NCI-H2029 (cell line): ENCODE measurements at places on chromosomes 3 and 15.
A peak's percentile ranks its signal among the peaks of the same experiment; 100 is the strongest.

GRCh38 chr3:124298301-124298700, 306.4 kb upstream of the ROPN1 start:
- DNase-seq = no peak

GRCh38 chr3:57252404-57252803, 24.9 kb downstream of the APPL1 start:
- no peak for DNase-seq

DNA sequence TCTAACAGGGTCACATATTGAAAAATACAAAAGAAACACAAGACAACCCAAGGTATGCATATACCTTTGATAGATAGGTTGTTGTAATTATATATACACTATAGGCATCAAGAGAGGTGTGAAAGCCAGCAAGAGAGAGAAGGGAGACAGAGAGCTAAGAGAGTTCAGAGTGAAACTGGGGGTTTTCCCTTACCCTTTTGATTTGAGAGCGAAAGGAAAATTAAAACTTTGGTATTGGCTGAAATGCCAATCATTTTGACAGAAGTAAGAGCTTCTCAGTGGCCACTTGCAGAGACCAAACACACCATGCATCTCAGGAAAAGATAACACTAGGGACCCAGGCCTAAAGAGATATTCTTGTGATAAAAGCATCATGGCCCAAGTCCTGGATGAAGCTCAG, 183.6 kb downstream of the SHOX2 start:
- DNase-seq = no peak

- DNase-seq = no peak
Measured at GRCh38 chr3:78022232-78022631, 982.3 kb downstream of the ROBO2 start.

DNA sequence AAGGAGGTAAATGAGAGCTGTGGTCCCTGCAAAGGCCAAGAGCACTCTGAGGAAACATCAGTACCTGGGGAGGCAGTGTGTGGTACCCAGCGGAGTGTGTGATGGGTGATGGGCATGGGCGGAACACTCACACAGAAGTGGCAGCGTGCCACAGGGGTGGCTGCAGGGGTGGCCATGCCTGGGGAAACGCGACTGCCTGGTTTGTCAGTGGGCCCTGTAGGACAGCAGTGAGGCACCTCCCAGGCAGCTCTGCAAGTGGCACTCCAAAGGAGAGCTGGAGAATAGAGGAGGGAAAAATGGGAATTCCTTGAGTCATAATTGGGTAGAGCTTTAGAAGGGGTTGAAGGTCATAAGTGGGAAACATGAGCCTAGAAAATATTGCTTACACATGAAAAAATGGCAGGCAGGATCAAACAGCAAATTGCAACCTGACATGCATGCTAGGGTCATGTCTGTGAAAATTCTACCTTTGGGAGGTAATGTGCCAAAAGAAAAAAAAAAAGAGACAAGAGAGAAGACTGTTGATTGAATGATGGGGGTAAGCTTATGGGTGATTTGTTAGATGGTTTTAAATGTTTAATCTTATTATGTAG, 138.4 kb downstream of the RPLP1 start:
- peak; percentile 11 for DNase-seq

- DNase-seq = peak; percentile 1
Measured at GRCh38 chr15:55007561-55007960, 189.2 kb downstream of the RSL24D1 start.

GRCh38 chr3:105448338-105448982, 81.8 kb downstream of the ALCAM start:
- no peak for DNase-seq

- DNase-seq = no peak
Measured at GRCh38 chr3:161423911-161424522, 52.7 kb upstream of the SPTSSB start.

DNA sequence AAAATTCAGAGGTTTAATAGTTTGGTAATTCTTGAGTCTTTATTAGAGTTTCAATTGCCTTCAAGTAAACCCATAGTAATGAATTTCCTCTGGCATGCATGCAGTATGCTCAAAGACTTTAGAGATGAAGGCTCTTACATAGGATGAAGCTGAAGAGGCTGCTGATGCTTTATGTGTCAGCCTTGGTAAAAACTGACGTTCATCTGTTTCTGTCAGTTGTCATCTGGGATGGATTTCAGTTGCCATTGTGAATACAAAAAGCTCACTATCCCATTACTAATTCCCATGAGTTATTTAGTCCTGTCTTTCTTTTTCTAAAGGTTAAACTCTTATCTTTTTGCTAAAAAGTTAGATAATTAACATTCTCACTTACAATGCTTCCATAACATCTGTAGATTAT, 136.9 kb upstream of the GBE1 start:
- DNase-seq = no peak

DNA sequence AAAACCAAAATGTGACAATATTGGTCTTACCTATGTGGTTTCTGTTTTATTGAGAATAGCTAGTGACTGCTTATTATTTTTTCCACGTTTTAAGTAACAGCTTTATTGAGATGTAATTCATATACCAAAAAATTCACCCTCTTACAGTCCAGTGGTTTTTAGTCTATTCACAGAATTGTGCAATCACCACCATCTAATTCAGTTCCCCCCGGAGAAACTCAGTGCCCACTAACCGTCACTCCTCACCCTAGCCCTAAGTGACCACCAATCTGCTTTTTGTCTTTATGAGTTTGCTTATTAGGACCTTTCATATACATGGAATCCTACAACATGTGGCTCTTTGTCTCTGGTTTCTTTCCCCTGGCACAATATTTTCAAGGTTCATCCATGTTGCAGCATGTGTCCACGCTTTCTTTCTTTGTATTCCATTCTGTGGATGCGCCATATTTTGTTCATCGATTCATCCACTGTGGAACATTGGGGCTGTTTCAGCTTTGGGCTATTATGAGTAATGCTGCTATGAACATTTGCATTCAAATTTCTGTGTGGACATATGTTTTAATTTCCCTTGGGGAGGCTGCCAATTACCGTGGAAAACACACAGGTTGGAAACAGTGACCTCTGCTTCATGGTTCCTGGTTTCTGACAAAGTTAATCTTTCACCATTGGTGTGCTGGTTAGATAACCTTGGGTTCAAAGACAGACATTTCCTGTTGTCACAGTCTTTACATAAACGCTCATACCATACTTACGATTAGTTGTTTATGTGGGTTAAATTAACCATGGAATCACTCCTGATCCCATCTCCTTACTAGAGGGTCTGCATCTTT, 3.2 kb upstream of the BCL2L10 start:
- DNase-seq = no peak

GRCh38 chr3:134380249-134380648, 6.0 kb upstream of the AMOTL2 start:
- no peak for DNase-seq

GRCh38 chr3:169218314-169218983, 445.1 kb downstream of the MECOM start:
- peak; percentile 14 for DNase-seq

DNA sequence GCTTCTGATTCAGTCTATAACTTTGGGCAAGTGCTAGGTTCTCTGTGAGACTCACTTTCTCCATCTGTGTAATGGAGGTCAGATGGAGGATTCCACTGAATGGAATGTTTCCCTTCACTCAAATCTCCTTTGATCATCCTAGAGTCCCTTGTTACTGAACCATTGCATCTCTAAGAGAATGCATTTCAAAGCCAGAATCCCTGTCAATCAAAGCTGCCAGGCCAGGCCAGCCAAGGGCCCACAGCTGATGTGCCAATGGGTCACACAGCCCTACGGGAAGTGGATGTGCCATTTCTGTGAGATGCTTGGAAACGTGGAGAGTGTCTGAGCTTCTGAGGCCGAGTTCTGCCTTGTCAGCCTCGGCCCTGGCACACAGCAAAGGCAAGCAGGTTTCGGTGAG, 32.4 kb downstream of the SCN5A start:
- DNase-seq = no peak

DNA sequence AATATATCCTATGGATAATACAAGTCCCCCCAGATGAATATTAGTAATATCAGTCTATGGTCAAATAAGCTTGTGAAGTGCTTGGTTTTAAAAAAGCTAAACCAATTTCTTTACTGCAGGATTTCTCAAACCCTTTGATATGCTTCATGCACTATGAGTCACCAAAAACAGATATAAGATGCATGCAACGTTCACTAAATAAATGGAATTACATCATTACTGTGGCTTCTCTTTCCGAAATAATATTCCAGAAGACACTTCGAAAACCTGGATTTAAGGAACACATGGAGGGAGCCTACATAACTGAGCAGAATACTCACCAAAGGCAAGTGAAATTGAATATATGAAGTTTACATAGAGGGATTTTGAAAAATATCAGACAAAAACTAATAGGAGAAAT, 126.3 kb upstream of the ABI3BP start:
- DNase-seq = no peak

GRCh38 chr3:125240496-125240895, 27.9 kb upstream of the SLC12A8 start:
- DNase-seq = no peak

DNA sequence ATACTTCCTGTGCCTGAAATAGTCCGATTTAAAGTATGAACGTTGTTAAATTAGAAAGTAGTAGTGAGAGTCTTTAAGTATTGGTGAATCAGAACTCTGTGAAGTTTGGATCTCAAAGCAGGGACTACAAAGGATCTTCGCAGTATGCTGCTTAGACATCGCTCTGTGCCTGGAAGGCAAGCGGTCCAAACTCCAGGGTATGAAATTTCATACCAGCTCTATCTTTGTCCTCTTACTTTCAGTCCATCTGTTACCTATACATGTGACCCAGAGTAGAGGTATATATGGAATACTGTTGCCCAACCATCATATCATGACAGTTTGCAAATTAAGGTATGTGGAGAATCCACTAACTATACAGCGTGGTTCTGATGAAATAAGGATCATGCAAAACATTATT, 34.5 kb downstream of the VPS8 start:
- no peak for DNase-seq

DNA sequence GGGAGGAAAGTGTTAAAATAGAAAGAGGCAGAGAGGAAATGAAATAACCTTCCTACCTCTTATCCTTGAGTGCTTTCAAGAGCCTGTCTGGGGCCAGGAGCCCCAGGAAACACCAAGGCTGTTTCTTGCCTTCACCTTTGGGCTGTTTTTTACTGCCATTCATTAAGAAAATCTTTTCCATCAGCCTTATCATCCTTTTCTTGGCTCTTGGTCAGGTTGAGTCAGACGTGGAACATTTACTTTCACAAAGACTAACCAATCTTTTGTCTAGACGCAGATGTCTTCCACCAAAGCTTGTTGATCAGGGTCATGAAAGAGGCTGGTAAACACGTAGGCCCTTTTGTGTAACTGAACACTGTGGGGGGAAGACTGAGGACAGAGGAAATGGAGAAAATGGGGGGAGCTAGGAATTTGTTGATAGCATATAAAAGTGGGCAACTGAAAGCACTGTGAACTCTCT, 151.0 kb upstream of the THBS1 start:
- DNase-seq = peak; percentile 1

- DNase-seq = no peak
Measured at GRCh38 chr3:27174530-27174929, 194.7 kb downstream of the NEK10 start.

DNA sequence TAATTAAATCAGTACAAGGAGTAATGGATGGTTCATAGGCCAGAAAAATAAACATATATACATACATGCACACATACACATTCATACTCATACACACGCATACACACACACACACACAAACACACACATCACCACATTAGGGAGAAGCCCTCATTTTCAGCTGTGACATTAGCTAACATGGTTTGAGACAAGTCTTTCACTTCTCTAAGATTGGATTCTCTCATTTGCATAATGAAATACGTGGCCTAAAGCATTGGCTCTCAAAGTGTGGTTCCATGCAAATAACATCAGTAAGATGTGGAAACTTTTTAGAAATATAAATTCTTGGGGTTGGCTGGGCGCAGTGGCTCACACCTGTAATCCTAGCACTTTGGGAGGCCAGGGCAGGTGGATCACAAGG, 452.6 kb downstream of the TAFA4 start:
- DNase-seq = no peak

DNA sequence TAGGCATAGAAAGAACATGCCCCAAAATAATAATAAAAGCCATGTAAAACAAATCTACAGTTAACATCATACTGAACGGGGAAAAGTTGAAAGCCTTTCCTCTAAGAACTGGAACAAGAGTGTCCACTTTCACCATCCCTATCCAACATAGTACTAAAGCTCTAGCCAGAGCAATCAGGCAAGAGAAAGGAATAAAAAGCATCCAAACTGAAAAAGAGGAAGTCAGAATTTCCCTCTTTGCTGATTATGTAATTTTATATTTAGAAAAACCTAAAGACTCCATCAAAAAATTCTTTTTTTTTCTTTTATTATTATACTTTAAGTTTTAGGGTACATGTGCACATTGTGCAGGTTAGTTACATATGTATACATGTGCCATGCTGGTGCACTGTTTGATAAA, 661.6 kb upstream of the CBLB start:
- DNase-seq = no peak

DNA sequence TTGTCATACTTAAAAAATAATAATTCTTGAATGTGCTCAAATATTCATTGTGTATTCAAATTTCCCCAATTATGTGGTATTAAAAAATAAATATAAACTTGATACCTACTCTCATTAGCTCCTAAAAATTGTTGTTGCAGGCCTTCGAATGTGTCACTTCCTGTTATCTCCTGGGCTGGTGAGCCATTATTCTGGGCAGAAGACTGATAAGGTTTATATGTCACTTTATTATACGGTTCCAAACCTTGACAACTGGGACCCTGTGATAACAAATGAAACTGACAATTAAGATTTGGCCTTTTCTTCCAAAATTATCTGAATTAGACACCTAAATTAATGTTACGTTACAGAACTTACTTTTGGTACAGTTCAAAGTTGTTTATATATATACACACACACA, 15.0 kb downstream of the CEP152 start:
- no peak for DNase-seq

GRCh38 chr3:170735821-170736220, 134.2 kb downstream of the RPL22L1 start:
- no peak for DNase-seq

- DNase-seq = no peak
Measured at GRCh38 chr3:139974809-139975425, 39.9 kb downstream of the CLSTN2 start.

DNA sequence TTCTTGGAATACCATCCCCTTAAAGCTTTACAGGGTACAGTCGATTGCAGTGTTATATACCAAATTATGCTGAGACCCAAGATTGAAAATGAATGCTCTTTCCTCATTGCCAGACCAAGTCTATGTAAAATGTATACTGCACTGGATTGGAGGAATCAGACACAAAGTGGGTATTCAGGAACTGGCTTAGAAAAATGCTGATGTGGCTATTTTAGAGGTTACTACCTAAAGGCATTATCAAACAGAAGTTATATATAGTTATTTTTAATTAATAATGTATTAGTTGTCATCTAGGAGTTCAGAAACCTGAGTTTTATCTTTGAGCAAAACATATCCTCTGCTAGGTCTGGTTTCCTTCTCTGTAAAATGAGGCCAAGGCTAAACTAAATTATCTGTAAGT, 3.6 kb upstream of the SPG21 start:
- no peak for DNase-seq

DNA sequence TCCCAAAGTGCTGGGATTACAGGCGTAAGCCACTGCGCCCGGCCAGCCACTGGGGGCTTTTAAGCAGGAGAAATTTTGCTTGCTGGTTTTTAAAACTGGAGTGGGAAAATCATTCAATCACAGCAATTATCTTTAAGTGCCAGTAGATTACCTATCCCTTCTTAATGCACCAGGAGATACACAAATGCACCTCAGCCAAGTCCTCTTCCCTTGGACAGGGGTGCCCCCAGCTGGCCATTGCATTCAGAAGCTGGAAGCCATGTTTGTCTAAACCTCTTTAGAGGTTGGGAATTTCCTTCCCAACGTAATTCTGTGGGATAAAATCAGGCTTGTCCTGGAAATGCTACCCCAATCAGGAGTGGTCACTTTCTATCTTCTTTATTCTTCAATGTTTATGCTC, 26.6 kb downstream of the MIX23 start:
- no peak for DNase-seq
